ENCODE measurements at places on chromosomes 2 and 18. TPM values are rescaled to one million over a fixed set of nuclear protein-coding genes. Genes with fewer than 3 reads are reported as not detected.

The EIF2AK2 gene
- 24.3 TPM for total RNA-seq

The FAM161A gene
- 1.7 TPM for total RNA-seq

The TNFRSF11A gene
- 0.21 TPM for total RNA-seq

The PDE1A gene
- 0.64 TPM for total RNA-seq

The DLGAP1 gene
- total RNA-seq, result 0.72 TPM

The HOXD10 gene
- not detected for total RNA-seq

The C2orf78 gene
- total RNA-seq, result not detected

The FRZB gene
- under 0.01 TPM for total RNA-seq

The SLC11A1 gene
- total RNA-seq, result 1.4 TPM

Measured in tracheal epithelial cell (primary cell).